ENCODE measurements at places on chromosomes 13 and 19. TPM values are rescaled to one million over a fixed set of nuclear protein-coding genes. Genes with fewer than 3 reads are reported as not detected.

DNA sequence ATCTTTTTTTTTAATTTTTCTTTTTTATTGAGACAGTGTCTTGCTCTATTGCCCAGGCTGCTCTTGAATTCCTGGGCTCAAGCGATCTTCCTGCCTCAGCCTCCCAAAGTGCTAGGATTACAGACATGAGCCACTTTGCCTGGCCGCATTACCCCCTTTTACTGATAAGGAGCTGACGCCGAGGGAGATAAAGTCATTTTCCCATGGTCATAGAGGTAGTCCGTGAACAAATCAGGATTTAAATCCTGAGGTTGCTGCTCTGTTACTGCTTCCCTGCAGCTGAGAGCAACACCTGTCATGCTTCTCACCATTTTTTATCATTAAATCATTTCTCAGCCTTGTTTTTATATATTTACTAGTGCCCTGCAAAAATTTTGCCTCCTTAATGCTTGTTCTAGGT is 7.4 kb downstream of the CYSLTR2 start:
- peaks cover 2% of the 10 kb centered on the region for H3K27me3 ChIP-seq
- no peaks in the 10 kb centered on the region for H3K4me1 ChIP-seq
- H3K27ac ChIP-seq = no peak overlapping the region
- H3K36me3 ChIP-seq = peaks cover under 1% of the 10 kb centered on the region

GRCh38 chr13:101152184-101152583 is 264.1 kb downstream of the NALCN start:
- H3K4me3 ChIP-seq = no peak overlapping the region
- DNase-seq = no peak
- H3K27me3 ChIP-seq = no peaks in the 10 kb centered on the region
- H3K4me1 ChIP-seq = peaks cover 56% of the 10 kb centered on the region

GRCh38 chr19:13795595-13796300 is 505 bp downstream of the ZSWIM4 start:
- DNase-seq = no peak
- no peaks in the 10 kb centered on the region for H3K27me3 ChIP-seq
- H3K36me3 ChIP-seq = no peaks in the 10 kb centered on the region
- H3K4me3 ChIP-seq = peak overlapping the region; percentile 97
- H3K27ac ChIP-seq = peak overlapping the region; percentile 94
- peaks cover 43% of the 10 kb centered on the region for H3K4me1 ChIP-seq

- DNase-seq = no peak
- peaks cover 29% of the 10 kb centered on the region for H3K36me3 ChIP-seq
- no peaks in the 10 kb centered on the region for H3K27me3 ChIP-seq
- no peak overlapping the region for H3K4me3 ChIP-seq
- no peak overlapping the region for H3K27ac ChIP-seq
Observed at GRCh38 chr19:12655546-12655945, 11.0 kb downstream of the MAN2B1 start.

DNA sequence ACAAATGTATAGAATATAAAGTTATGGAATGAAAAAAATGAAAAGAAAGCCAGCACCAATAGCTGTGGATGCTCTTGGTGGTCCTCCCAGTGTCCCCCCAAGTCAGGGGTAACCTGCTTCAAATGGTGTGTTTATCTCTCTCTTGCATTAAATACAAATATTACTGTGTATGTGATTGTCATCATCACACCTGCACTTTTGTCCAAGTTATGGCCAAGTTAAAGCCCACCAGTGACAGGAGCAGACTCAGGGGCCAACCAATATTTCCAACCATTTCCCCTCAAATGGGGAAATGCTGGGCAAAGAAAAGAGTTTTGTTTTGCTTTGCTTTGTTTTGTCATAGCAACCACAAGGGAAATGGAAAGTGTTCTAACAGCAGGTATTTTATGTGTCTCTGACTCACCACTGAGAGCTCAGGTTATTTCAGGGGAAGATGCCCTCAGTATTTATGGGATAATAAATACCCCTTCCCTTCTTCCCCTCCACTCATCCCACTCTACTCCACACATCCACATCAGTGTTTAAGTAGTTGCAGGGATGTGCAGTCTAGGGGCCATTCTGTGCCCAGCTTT is 133.6 kb downstream of the COL4A1 start:
- H3K4me1 ChIP-seq = peaks cover 4% of the 10 kb centered on the region
- no peak for DNase-seq
- peaks cover 69% of the 10 kb centered on the region for H3K36me3 ChIP-seq
- no peak overlapping the region for H3K4me3 ChIP-seq
- no peaks in the 10 kb centered on the region for H3K27me3 ChIP-seq
- peak overlapping the region; percentile 88 for H3K27ac ChIP-seq

COL5A3 gene
- total RNA-seq = 65.9 TPM

CEACAM4 gene
- not detected for total RNA-seq

GGN gene
- 0.80 TPM for total RNA-seq

CEACAM7 gene
- not detected for total RNA-seq

GRCh38 chr13:85590231-85590931 is 208.8 kb downstream of the SLITRK6 start:
- peaks cover 2% of the 10 kb centered on the region for H3K36me3 ChIP-seq
- DNase-seq = no peak
- peak overlapping the region; percentile 53 for H3K27ac ChIP-seq
- H3K27me3 ChIP-seq = no peaks in the 10 kb centered on the region
- H3K4me3 ChIP-seq = no peak overlapping the region

DNA sequence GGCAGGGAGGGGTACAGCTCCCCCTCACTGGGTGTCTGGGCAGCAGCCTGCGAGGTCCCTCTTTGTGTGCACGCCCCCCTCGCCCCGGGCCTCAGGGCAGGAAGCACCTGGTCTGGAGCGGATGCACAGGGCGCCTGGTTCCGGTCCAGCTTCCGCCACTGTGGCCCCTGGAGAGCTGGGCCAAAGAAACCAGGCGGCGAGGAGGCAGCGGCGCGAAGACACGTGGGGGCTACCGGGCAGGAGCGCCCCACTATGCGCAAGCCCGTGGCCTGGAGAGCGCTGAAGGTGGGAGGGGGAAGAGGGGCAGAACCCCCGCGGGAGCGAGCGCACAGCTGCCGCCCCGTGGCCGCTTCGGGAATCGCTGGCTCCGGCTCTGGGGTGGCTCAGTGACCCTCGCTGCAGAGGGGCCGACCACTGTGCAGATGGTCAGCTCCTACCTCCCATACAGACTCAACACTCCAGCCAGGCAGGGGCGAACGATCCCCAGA is 1.7 kb upstream of the LYL1 start:
- H3K36me3 ChIP-seq = peaks cover 5% of the 10 kb centered on the region
- H3K27me3 ChIP-seq = no peaks in the 10 kb centered on the region
- H3K27ac ChIP-seq = no peak overlapping the region
- no peak overlapping the region for H3K4me3 ChIP-seq
- no peaks in the 10 kb centered on the region for H3K4me1 ChIP-seq

DNA sequence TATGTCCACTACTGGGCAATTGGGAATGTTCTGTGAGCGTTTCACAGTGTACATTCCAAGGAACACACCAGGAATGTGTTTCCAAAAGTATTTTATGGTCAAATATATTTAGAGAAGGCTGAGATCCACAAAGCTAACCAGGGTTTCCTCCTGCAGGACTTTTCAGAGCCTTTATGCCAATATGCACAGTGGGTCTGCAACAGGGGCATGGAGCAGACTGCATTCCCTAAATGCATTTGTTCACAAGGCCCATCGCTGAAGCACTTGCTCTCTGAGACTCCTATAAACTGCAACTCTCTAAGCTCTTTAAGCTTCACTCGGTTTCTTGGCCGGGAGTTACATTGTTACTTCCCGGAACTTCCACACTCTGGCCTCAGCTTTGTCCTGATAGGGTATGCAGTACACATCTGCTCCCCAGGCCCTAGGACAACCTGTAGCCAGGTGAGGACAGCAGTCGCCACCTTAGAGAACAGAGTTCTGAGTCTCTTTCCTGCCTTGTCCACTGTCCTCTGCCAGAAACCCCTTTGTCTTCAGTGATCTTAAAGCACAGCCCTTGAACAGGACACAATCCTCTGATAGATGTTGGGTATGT is 33.5 kb downstream of the FBN3 start:
- H3K27me3 ChIP-seq = peaks cover 5% of the 10 kb centered on the region
- H3K27ac ChIP-seq = no peak overlapping the region
- H3K4me1 ChIP-seq = peaks cover 5% of the 10 kb centered on the region
- DNase-seq = no peak
- no peak overlapping the region for H3K4me3 ChIP-seq
- H3K36me3 ChIP-seq = no peaks in the 10 kb centered on the region

GRCh38 chr13:43061496-43062280 is 38.3 kb downstream of the DNAJC15 start:
- H3K36me3 ChIP-seq = peaks cover 5% of the 10 kb centered on the region
- peaks cover 38% of the 10 kb centered on the region for H3K4me1 ChIP-seq
- H3K27me3 ChIP-seq = no peaks in the 10 kb centered on the region
- no peak overlapping the region for H3K4me3 ChIP-seq
- DNase-seq = no peak

DNA sequence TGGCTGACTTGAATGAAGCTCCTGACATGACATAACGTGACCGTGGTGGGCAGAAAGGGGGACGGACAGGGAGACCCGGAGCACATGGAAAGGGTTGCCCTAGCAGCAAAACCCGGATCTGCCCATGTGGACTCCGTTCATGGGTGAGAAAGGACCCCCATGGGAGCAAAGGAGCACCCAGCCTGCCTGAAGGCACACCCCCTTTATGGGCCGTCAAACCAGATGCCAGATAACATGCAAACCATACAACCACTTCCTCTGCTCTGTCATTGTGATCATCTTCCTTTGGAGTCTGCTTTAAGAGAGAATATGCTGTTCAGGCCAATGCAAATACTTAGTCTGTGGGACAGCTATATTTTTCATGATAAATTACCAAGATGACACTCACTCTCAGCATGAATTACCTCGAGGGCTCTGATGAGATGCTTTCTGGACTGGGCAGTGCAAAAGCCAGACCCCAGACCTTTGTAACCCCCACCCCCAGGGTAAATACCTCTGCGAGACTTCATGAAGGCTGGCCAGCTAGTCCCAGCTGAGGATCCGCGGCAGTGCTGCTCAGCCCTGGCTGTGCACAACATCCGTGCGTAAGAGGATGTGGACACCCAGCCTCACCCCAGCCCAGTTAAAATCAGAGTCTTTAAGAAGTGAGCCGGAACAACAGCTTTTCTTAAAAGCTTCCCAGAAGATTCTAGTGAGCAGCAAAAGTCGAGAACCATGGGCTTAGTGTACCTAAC is 126.6 kb downstream of the USP12 start:
- H3K4me1 ChIP-seq = peaks cover 24% of the 10 kb centered on the region
- H3K4me3 ChIP-seq = no peak overlapping the region
- H3K36me3 ChIP-seq = no peaks in the 10 kb centered on the region
- no peak overlapping the region for H3K27ac ChIP-seq

PTGIR gene
- total RNA-seq = 2.4 TPM

BSPH1 gene
- total RNA-seq = not detected

- no peaks in the 10 kb centered on the region for H3K27me3 ChIP-seq
- no peak overlapping the region for H3K4me3 ChIP-seq
- no peak for DNase-seq
- no peak overlapping the region for H3K27ac ChIP-seq
- H3K36me3 ChIP-seq = no peaks in the 10 kb centered on the region
Observed at GRCh38 chr13:31772231-31772630, 32.9 kb downstream of the RXFP2 start.

SWSAP1 gene
- 1.5 TPM for total RNA-seq

- H3K27me3 ChIP-seq = no peaks in the 10 kb centered on the region
- no peaks in the 10 kb centered on the region for H3K36me3 ChIP-seq
- H3K27ac ChIP-seq = no peak overlapping the region
- H3K4me1 ChIP-seq = no peaks in the 10 kb centered on the region
- H3K4me3 ChIP-seq = no peak overlapping the region
Observed at GRCh38 chr13:85685436-85685835, 113.8 kb downstream of the SLITRK6 start.

DNA sequence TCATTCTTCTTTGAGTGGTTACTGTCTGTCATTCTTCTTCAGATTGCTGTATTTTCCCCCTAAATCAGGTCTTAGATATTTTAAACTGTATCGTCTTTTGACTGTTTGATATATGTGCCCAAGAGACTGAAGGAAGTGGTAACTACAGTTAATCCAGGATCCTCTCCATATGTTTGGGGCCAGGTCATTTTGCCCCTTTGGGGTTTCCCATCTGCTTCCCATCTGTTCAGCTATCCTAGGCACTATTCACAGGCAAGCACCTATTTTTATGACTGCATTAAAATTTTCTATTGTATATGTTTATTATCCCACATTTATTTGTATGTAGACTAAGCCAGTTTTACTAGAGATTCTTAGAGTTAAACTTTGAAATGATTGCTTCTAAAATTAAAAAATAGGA is 244.2 kb downstream of the PCCA start:
- H3K27ac ChIP-seq = no peak overlapping the region
- H3K4me1 ChIP-seq = peaks cover 20% of the 10 kb centered on the region
- H3K36me3 ChIP-seq = peaks cover 25% of the 10 kb centered on the region
- no peak overlapping the region for H3K4me3 ChIP-seq
- H3K27me3 ChIP-seq = no peaks in the 10 kb centered on the region
- no peak for DNase-seq

PDX1 gene
- not detected for total RNA-seq

SHKBP1 gene
- 47.8 TPM for total RNA-seq

LRFN3 gene
- 23.3 TPM for total RNA-seq

DNA sequence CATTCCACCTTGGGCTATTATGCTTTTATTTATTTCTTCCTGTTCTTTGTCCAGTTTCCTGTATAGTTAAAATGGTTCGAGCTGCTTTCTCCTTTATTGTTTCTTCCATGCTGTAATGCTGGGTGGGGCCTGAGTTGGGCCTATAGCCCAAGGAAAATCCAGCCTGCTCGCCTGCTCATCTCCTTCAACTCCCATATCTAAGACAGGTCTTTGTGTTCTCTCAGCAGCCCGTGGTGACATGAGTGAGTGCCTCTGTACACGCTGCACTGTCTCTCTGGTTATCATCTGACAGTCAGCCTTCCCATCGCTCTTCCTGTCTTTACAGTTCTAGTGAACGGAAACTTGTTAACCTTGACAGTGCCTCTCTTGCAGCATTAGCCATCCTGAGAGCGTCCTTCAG is 221.9 kb upstream of the SLC10A2 start:
- no peak for DNase-seq
- no peak overlapping the region for H3K27ac ChIP-seq
- no peaks in the 10 kb centered on the region for H3K27me3 ChIP-seq

DNA sequence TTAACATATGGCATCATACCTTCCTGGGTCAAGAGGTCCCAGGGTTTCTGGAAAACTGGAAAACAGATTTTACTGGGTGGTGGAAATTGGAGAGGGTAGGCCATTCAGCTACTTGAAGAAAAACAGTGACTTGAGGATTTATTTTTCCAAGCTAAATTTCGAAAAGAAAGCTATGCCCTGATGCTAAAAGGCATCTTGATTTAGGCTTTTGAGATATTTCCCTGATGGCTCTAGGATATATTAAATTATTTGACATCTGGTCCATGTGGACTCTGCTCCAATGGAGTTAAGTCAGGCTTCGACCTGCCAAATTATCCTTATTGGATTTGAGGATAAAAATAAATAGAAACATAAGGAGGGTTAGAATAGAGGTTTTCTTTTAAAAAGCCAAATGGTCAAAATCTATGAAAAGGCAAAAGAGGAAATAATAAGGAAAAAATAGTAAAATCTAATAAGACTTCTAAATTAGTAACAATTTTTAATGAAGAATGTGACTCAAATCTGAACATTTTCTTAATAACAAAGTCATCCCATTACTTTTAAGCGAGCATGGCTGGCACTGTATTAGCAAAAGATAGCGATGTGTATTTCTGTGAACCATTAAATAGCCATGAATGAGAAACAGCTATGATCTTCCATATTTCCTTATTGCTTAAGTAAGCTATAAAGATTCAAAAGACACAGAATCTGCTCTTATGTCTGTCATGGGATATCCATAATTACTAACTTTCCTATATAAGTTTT is 190.0 kb upstream of the MIR17HG start:
- H3K4me3 ChIP-seq = no peak overlapping the region
- H3K27ac ChIP-seq = no peak overlapping the region
- H3K4me1 ChIP-seq = peaks cover 16% of the 10 kb centered on the region
- peaks cover 2% of the 10 kb centered on the region for H3K27me3 ChIP-seq
- no peaks in the 10 kb centered on the region for H3K36me3 ChIP-seq
- no peak for DNase-seq
